ENCODE measurements at places on chromosomes 5 and 9.

GRCh38 chr5:160493806-160494338 is 72.2 kb downstream of the PTTG1 start:
- DNase-seq = no peak

GRCh38 chr5:90480699-90481098 is 6.0 kb downstream of the POLR3G start:
- DNase-seq = no peak

DNA sequence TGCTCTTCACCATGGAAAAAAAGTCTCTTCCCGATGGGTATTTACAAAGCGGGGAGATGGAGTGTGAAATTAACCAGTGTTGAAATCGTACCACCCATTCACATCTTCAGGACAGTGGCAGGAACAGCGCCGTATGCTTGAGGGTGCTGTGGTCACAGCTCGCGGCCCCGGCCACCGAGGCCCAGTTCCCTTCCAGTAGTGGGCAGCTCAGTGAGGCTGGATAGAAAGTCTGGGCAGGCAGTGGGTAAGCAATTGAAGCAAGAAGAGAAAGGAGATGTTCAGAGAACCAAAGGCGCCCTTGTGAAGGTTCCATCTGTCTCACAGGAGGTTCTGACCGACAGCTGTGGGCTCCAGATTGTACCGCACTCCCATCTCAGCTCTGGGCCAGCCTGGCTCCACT is 59.1 kb downstream of the SECISBP2 start:
- DNase-seq = no peak

DNA sequence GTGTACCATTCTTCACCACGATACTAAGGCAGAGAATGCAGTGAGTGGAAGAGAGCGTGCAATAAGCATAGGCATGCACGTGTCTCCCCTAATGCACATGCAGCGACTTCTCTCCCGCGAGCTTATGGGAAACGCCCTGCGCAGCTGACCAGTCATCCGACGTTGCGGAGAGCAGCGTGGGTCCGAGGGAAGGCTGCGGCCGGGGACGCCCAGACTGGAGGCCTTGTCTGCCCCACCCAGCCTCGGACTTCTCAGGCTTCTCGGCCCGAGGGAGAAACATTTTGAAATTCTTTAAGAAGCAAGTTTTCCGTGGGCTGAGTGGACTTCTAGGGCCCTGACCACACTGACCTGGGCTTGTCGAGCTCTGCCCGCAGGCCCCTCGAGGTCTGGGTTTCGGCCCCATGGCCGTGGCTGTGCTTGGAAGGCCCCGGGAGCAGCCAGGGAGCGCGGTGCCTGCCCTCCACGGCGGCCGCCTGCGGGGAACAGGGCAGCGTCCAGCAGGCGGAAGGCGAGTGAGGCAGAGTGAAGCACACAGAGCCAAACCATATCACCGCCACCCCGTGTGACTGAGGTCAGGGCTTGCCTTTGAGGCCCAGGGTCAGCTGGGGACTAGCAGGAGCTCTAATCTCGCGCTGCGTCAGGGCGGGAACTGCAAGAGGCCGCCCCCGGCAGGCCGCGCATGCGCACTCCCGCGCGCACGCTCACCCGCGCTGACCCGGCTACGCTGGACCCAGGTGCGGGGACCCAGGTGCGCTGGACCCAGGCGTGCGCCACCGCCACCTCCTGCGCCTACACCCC is 60.0 kb upstream of the IRX1 start:
- no peak for DNase-seq

GRCh38 chr5:84564321-84565075 is 179.8 kb upstream of the EDIL3 start:
- no peak for DNase-seq

- no peak for DNase-seq
These were observed 300 bp upstream of the SVEP1 start for GRCh38 chr9:110579862-110580219.

GRCh38 chr5:97000391-97000790 is 64.5 kb downstream of the LNPEP start:
- DNase-seq = no peak

DNA sequence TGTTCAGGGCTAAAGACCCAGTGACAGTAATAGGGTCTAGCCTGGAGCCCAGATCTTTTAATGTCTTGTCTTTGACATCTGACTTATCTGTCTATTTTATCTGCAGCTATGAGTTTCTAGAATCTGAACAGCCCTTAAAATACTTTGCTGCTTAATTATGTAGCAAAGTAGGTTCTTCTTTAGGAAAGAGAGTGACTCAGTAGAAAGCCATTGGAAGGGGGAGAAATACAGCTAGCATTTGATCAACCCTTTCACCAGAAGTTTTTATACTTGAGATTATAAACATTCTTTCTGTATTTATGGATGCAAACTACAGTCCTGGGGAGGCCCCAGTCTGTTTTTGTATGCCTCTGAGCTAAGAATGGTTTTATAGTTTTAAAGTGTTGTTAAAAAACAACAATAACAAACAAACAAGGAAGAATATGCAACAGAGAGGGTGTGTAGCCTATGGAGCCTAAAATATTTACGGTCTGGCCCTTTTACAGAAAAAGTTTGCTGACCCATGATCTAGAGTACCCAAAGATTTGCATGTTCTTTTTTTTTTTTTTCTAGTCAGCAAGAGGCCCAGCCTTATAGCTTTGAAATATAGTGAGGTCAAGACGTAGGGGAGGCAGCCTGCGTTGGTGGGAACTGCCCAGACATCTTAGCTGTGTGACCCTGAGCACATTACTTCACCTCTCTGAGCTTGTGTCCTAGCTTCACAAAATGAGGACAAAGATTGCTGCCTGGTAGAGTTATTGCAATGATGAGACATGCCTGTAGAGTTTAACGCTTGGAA is 9.7 kb downstream of the GSN start:
- no peak for DNase-seq

DNA sequence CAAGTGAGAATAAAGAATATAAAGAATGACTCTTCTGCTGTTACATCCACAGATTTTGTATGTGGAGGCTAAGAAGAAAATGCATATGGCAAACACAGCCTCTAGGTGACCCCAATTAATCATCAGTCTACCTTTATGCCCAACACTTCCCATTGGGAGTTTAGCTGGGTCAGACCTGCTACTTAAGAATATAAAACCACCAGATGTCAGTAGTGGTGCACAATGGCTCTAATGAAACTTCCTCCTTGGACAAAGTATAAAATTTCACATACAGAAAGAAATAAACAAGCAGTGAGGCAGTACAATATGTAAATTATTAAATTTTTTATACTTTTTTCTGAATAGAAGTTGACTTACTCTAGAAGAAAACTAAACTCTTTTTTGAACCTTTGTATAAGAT is 539.9 kb downstream of the BRINP1 start:
- DNase-seq = no peak

GRCh38 chr9:91405343-91406077 is 18.1 kb downstream of the NFIL3 start:
- no peak for DNase-seq

GRCh38 chr5:72390836-72391235 is 70.7 kb downstream of the PTCD2 start:
- no peak for DNase-seq

DNA sequence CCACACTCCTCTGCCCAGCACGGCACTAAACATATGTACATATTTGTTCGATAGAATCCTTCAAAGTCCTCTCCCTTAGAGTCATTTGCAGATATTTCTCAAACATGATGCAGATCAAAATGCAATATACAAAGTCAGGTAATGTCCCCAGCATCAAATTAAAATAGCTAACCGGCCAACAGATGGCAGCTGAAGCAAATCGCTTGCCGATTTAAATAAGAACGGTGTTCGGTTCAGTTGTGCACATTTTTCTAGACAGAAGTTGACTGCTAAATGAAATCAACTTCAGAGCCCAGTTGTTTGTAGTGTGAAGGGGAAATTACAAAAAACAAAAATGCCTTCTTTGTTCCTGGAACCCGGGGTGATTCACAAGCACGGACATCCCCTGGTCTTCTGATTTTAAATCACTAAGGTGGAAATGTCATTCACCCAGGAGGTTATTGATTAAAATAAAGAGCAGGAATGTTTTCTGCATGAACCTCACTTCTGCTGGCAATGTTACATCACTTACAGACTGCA is 219.2 kb downstream of the EBF1 start:
- no peak for DNase-seq

DNA sequence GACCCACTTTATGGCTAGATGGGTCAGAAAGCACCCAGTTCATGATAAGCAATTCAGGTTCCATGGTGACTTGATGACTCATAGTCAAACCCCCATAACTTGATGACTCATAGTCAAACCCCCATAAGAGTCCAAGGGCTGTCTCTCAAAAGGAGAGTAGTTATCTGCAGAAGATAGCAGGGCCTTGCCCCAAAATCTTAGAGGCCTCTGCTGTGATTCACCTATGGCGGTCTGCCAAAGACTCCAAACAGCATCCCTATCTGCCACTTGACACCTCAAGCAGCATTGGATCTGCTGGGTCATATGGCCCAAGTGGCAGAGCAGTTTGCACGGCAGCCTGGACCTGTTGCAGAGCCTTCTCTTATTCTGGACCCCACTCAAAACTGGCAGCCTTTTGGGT is 395.2 kb upstream of the KIF2A start:
- DNase-seq = no peak

- no peak for DNase-seq
These were observed 14.0 kb downstream of the TNC start for GRCh38 chr9:115103746-115104477.

- DNase-seq = no peak
These were observed 159.6 kb upstream of the SLC12A2 start for GRCh38 chr5:127923804-127924570.

- no peak for DNase-seq
These were observed 29.7 kb downstream of the SH3GLB2 start for GRCh38 chr9:128998462-128998861.

- no peak for DNase-seq
These were observed 36.4 kb upstream of the SMC5 start for GRCh38 chr9:70222354-70222753.

GRCh38 chr5:82886911-82887310 is 190.3 kb downstream of the TMEM167A start:
- DNase-seq = no peak

DNA sequence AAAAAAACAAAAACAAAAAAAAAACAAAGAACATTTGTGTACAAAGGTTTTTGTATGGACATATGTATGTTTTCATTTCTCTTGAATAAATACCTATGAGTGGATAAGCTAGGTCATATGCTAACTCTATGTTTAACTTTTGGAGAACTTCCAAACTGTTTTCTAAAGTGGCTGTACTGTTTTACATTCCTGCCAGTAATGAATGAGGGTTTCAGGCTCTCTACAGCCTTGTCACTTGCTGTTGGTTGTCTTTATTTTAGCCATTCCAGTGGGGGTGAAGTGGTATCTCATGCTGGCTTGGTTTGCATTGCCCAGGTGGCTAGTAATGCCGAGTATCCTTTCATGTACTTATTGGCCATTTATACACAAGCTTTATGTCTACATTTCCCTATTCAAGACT is 9.1 kb upstream of the TRIO start:
- no peak for DNase-seq

GRCh38 chr9:69760278-69760610 is 433 bp upstream of the PTAR1 start:
- no peak for DNase-seq

DNA sequence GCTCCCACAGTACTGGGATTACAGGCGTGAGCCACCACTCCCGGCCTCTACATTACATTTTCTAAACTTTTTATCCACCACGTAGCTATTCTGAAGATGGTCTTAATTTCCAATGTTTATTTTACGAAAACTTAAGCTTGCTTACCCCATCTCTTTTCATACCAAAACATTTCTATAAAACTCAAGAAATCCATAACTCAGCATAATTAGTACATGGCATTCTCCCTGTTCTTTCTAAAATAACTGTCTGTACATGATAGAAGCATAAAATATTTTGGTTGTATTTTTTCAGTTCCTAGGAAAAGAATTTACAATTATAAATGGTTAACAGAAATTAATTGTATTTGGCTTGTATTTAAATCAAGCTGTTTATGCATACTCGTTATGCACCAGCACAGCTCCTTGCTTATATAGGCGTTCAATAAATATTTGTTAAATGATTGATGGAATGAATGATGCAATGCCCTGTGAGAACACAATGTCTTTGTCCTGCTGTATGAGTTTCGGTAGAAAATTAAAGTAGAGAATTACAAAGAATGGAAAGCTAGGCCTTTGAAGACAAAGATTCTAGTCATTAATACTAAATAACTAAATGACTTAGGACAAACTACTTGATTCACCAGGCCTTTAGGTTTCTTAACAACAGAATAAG is 384.2 kb downstream of the EFNA5 start:
- DNase-seq = no peak

GRCh38 chr9:101098392-101098791 is 69.9 kb downstream of the PLPPR1 start:
- no peak for DNase-seq

DNA sequence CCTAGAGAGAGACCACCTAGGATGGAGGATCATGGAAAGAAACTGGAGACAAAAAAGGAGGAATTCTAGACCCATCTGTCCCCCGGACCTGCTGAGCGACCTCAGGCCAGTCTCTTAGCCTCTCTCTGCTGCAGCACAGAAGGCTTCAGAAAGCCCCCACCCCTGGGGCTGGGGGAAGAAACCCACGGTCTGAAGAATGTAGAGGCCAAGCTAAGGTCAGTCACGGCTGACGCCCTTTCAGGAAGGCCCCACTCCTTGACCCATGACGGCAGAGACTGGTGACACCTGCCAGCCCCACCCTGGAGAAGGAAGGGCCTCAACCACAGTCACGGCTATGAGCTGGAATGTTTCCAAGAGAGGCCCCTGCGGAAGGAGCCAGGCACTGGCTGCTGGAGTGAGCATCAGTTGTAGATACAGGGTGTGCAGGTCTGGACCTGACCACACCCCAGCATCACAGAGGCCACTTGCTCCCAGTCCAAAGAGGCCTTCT is 120.5 kb upstream of the BOD1 start:
- no peak for DNase-seq

- DNase-seq = no peak
These were observed 80.1 kb upstream of the LPAR1 start for GRCh38 chr9:111118256-111118948.

GRCh38 chr5:126398791-126399190 is 24.4 kb upstream of the GRAMD2B start:
- DNase-seq = no peak

DNA sequence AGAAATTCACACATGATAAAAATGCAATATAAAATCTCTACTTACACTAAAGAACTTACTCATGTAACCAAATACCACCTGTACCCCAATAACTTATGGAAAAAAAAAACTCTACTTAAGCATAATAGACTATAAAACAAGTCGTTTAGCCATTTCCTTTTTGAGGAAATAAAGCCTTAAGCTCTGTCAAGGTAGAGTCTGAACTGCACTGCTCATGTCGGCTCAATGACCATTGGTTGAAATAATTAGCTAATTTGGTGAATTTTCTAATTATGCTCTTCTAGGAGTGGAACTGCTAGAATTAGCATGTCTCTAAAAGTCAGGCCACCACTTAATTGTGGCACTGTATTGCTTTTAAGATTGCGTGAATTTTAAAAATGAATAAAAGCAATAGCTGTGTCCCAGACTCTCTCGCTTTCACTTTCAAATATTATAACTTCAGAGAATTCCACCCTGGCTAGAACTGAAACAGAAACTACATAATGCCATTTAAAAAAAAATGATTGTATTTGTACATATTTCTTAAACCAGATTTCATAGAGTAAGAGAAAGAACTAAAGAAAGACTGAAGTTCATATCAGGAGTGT is 113.0 kb upstream of the PCA3 start:
- no peak for DNase-seq

- no peak for DNase-seq
These were observed 9.9 kb upstream of the FBP2 start for GRCh38 chr9:94603259-94604160.

- no peak for DNase-seq
These were observed 190.0 kb downstream of the MED10 start for GRCh38 chr5:6188344-6188743.

GRCh38 chr5:178478370-178478769 is 111.8 kb downstream of the COL23A1 start:
- DNase-seq = no peak
